ENCODE measurements at places on chromosomes 11 and 22.

GRCh38 chr11:69642549-69642912 lies 1.6 kb downstream of the CCND1 start:
- no peak for DNase-seq

- DNase-seq, result no peak
These were observed 13.2 kb upstream of the SSTR3 start for GRCh38 chr22:37225481-37225880.

DNA sequence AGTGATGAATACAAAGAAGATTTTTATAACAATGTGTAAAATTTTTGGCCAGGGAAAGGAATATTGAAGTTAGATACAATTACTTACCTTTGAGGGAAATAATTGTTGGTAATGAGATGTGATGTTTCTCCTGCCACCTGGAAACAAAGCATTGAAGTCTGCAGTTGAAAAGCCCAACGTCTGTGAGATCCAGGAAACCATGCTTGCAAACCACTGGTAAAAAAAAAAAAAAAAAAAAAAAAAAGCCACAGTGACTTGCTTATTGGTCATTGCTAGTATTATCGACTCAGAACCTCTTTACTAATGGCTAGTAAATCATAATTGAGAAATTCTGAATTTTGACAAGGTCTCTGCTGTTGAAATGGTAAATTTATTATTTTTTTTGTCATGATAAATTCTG lies 5.3 kb downstream of the BIRC3 start:
- DNase-seq, result no peak

GRCh38 chr22:36227396-36227795 lies 11.9 kb downstream of the APOL2 start:
- no peak for DNase-seq

- DNase-seq, result no peak
These were observed 137.7 kb downstream of the FEZ1 start for GRCh38 chr11:125358254-125358840.

DNA sequence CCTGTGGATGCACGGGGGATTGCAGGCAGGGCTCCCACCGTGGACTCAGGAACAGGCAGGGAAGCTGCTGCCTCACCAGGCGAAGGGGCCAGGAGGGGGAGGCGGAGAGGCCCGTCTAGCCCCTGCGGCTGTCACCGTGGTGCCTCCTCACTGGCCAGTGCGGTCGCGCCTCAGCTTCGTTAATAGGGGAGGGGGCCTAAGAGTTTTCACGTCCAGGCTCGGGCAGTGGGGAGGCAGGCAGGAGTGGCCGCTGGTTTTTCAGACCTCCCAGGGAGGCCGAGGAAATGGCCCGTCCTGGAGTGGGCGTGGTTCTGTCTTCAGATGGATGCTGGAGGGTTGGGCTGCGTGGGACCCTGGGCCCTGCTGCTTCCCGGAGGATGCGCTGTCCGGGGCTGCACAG lies 91.1 kb upstream of the B3GAT1 start:
- no peak for DNase-seq

GRCh38 chr22:24758164-24758799 lies 16.2 kb downstream of the PIWIL3 start:
- peak; percentile 9 for DNase-seq

Measured in CMK (cell line).